ENCODE measurements at places on chromosomes 5 and 9.

- DNase-seq = no peak
These were observed 181.6 kb downstream of the CD180 start for GRCh38 chr5:67014957-67015400.

DNA sequence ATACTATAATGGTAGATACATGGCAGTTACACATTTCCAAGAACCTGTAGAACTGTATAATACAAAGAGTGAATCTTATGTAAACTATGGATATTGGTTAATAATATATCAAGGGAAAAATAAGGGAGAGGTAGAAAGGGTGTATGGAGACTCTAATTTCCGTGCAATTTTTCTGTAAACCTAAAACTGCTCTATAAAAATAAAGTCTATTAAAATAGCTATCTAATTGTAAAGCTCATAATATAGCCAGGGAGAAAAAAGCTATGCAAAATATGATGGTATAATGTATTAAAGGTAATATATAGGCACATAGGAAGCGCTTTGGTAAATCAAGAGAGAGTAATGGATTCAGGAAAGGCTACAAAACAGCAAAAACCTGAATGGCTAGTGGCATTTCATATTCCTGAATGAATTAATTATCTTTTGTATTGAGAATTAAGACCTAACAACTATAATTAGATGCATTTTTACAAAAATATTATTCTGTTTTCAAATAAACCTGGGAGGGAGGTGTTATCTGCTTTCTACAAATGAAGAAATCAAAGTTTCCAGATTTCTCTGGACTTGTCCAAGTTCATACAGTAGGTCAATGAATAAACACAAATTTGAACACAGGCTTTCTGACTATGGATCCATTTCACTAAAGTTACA lies 22.8 kb downstream of the ANXA1 start:
- no peak for DNase-seq

GRCh38 chr5:6169660-6170059 lies 208.7 kb downstream of the MED10 start:
- DNase-seq = no peak

- DNase-seq = no peak
These were observed 62.5 kb upstream of the GHR start for GRCh38 chr5:42360616-42361314.

DNA sequence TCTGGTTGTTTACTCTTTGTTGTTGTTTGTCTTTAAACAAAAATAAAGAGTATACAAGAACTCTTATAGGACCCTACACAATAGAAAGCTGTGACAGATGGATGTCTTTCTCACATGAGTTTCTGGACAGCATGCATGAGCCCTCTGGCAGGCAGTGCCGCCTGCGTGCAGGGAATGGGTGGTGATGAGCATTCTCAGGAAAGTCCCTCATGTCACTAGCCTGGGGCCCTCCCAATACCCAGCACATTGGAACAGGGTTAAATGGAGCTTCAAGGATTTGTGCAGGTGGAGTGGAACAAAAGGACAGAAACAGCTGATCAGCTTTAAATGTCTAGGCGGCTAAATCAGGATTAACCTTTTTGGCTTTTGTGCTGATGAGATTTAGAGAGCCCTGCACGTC lies 181.0 kb upstream of the CD180 start:
- no peak for DNase-seq

DNA sequence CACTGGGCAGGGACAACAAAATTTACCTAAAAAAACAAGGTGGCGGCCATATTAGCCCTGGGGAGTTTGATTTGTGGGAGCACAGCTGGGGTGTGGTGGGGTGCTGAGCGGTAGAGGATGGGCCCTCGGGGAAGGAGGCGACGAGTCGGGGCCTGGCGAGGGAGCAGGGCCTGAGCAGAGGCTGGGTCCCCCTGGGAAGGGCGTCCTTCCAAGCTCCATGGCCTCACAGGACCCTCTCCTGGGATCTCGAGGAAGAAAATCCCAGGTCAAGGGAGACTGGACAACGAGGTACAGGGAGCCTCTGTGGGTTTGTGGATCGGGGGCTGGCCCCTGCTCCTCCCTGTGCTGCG lies 165.5 kb downstream of the CACNA1B start:
- DNase-seq = no peak

DNA sequence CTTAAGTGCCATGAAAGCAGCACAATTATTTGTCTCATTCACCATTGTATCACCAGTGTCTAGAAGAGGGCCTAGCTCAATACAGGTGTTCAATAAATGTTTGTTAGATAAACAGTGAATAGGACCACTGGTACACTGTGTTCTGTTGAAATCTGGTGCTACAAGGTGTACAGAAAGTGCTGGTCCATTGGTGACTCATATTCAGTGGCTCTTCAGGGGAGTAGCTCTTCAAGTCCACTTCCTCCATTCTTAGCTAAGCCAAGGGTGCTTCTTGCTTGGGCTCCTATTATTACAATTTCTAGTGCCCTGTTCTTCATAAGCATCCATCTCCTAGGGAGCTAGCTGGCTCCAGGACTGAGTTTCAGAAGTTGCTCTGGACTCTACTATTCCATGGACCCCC lies 6.4 kb upstream of the FCHO2 start:
- DNase-seq = no peak

DNA sequence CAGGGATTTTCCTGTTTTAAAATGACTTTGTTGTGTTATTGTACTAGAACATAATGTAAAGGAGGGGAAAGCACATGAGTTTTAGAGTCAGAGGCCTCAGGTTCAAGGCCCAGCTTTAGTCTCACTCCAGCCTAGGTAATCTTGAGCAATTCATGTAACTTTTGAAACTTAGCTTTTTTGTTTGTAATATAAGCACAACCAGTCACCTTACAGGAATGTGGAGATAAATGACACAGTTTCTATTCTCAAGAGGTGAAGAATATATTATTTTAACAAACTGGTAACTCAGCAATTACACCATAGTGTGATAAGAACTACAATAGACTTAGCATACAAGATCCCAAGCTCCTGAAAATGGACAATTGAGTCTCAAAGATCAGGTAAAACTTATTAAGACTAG lies 51.2 kb downstream of the ADAMTS19 start:
- no peak for DNase-seq

GRCh38 chr5:106876665-106877194 lies 794.0 kb downstream of the EFNA5 start:
- DNase-seq = no peak

- DNase-seq = no peak
These were observed 283.6 kb upstream of the RPS23 start for GRCh38 chr5:82561797-82562196.

DNA sequence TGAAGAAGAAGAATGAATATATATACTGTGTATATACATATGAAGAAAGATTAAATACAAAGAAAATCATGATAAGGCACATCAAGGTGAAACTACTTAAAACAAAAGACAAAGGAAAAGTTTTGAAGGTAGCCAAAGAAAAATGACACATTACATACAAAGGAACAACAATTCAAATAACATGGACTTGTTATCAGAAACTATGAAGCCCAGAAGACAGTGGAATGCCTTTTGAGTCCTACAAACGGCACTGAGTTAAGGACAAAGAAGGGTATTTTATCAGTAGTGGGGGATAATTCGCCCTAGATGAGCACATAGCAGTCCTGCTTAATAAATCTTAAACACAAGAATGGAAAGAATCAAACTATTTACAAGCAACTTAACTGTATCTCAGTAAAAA lies 77.8 kb downstream of the CAAP1 start:
- DNase-seq = no peak

GRCh38 chr9:116209414-116210116 lies 56.0 kb downstream of the PAPPA start:
- no peak for DNase-seq

GRCh38 chr5:127203818-127204217 lies 86.8 kb upstream of the MEGF10 start:
- DNase-seq = peak; percentile 54

GRCh38 chr9:16361118-16361517 lies 509.4 kb downstream of the BNC2 start:
- no peak for DNase-seq

GRCh38 chr9:10612641-10613398 lies at the start of gene PTPRD:
PTPRD (minus strand) TSS chr9:10613002.
- peak; percentile 18 for DNase-seq

GRCh38 chr5:61256474-61256873 lies 75.6 kb upstream of the ZSWIM6 start:
- DNase-seq = no peak

- no peak for DNase-seq
These were observed 70.3 kb downstream of the RAB24 start for GRCh38 chr5:177233206-177233605.

DNA sequence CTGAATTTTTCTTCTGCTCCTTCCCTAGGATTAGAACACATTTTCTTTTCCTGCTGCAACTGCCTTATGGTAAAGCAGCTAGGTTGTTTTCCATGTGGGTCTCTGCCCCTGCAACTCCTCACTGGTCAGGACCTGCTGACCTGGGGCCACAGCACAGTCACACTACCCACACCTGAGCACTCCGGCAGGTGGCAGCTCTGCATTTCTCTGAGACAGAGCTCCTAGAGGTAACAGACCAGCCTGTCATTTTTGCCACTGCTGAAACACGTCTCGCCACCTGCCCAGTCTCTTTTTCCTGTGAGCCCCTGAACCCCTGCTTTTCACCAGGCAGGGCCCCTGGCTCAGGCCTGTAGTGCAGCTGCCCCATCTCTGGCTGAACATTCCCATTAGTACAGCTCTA lies 609.6 kb downstream of the HINT1 start:
- no peak for DNase-seq

DNA sequence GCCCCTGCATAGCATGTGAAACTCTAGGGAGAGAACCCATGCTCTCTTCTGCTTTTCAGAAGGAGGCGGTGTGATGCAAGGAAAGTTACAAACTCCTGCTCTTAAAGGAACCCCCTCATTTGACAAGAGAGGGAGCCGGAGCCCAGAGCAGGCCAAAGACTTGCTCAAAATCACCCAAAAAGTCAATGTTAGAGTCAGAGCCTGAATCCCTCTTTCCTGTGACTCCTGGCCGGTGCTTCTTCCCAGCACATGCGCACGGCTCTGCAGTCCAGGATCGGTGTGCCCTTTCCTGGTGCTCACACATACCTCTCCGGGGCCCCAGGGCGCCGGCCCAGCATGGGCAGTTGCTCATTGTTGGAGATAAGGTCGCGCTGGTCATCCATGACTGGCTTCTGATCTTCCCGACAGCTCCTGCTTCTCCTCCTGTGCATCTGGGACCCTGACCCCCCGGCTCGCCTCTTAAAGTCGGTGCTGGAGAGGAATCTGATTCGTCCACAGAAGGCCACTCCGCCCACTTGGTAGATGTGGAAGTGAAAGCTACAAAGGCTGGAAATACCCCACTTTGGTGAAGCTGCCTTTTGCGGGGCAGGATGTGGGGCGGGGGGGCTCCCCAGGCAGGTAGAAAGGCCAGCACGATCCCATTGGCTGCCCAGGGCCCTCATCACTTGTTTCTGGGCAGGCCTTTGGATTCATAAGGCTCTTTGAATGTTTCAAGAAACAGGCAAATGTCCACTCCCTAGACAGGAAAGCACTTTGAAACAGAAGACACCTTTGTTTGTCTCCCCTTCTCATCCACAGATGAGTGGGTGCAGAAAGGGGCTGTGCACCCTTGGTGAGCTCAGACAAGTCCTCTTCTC lies at the start of gene CD74:
TSS of gene CD74 (minus strand) at position 592 of the 857 bp plus-strand sequence. CDS start at position 431, 161 bp downstream.
- peak; percentile 45 for DNase-seq

DNA sequence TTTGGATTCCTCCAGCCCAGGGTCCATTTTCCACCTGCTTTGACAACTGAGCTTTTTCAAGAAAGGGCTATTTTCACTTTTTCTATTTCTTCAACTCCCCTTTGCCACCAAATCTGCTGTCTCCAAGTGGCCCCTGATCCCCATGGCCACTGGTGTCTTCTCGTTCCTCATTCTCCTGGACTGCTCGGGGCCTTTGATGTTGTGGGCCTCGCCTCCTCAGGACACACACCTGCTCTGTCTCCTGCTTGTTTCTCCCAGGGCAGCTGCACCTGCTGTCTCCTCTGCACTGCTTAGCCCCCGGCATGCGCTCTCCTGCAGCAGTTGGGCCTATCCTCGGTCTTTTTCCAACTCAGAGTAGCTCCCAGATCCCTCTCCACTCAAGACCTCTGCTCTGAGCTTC lies 16.3 kb upstream of the NANS start:
- DNase-seq = no peak

GRCh38 chr9:114928136-114928535 lies 2.3 kb downstream of the TNFSF8 start:
- no peak for DNase-seq

DNA sequence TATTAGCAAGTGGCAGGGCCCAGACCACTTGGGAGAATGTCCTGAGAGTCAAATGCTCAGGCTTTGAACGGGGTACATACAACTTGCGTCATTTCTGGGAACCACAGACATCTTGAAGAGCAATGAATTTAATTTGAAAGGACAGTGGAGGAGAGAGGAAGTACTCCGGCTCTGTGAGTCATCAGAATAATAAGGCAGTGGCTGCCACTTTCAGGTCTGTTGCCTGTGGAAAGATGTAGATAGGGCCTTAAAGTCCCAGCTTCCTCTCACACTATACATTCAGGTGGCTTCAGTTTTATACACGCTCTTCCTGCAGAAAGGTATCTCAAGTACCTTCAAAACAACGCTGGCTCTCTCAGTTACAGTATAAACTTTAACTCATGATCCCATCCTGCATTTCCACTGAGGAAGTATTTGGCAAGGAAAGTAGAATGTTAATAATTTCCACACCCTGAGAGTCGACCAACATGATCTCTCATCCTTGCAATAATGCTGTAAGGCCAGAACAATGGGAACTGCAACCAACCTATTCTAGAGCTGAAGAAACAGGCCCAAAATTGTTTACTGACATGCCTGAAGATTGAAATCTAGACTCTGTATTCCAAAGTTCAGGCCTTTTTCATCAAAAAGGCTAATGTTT lies 6.8 kb upstream of the PRUNE2 start:
- DNase-seq = peak; percentile 37

- no peak for DNase-seq
These were observed 20.9 kb downstream of the C9orf57 start for GRCh38 chr9:72039532-72039931.

- DNase-seq = no peak
These were observed 197.5 kb downstream of the RGS3 start for GRCh38 chr9:113661074-113661473.

- DNase-seq = no peak
These were observed 14.2 kb downstream of the COL5A1 start for GRCh38 chr9:134655586-134656333.
